T-helper 17 cell (primary cell): ENCODE measurements at places on chromosomes 2 and 18.
A peak's percentile ranks its signal among the peaks of the same experiment; 100 is the strongest.

DNA sequence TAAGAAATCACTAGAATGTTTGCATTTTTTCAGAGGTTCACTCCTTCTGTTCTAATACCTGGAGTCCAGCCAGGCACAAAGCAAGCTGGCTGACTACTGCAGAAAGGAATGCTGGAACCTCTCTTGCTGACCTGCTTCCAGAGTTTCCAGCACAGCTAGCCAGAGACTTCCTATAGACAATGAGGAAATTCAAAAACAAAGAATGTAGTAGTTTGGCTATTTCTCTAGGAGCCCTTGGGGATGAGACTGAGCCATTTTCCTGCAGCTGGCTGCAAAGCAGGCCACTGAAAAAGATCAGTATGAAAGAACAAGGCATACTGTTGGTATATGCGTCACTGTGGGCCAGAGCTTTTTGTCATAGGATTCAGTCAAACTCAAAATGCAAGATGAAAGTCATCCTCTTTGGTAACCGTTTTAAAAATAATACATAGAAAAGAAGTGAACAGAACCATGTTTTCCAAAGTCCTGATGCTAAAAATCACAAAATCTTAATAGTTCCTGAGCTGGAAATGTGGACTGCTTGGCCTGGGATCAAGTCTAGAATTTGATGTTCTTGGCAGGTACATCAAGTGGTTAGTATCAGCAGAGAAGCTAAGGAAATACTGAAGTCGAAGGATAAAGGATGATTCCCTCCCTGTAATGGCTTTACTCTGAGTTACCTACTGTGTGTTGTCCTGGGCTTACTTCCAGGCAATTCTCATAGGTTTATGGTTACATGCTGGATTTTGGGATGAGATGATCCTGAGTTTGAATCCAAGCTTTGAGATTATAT, 9.0 kb upstream of the DSEL start:
- no peak for DNase-seq
- H3K4me1 ChIP-seq: peaks cover 4% of the 10 kb centered on the region
- no peaks in the 10 kb centered on the region for H3K36me3 ChIP-seq
- H3K27me3 ChIP-seq: peaks cover 44% of the 10 kb centered on the region
- no peak overlapping the region for H3K4me3 ChIP-seq

GRCh38 chr2:98269274-98269673, 77.0 kb upstream of the CNGA3 start:
- H3K27ac ChIP-seq: no peak overlapping the region
- H3K36me3 ChIP-seq: peaks cover 2% of the 10 kb centered on the region
- no peak for DNase-seq
- H3K4me3 ChIP-seq: no peak overlapping the region

DNA sequence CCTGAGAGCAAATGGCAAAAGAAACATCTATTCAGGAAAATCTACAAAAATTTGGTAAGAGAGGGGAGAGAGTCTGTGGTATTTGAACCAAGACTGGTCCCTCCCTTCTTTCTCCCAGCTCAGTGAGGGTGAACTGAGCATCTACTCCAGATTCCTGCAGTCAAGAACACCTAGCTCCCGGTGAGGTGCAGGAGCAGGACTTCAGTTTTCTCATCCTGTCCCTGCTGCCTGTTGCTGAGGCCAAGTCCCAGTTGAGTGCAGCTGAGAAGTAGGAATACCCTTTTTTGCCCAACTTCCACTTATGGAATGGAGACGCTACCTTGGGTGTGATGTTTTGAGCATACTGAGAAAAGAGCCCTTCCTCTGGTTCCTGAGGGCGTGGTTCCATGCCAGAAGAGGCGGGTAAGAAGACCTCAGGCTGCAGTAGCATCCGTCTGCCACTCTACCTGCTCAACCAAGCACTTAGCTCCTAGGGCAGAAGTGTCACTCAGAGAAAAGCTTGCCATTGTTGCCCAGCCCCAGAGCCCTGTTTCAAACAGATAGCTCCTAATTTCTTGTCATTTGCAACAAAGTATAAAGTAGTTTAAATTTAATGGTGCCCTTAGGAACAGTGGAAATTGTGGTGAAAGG, 112.9 kb downstream of the SOS1 start:
- H3K4me1 ChIP-seq: peaks cover 11% of the 10 kb centered on the region
- no peaks in the 10 kb centered on the region for H3K27me3 ChIP-seq
- H3K4me3 ChIP-seq: no peak overlapping the region
- no peak for DNase-seq
- peaks cover 5% of the 10 kb centered on the region for H3K36me3 ChIP-seq
- H3K27ac ChIP-seq: peak overlapping the region; percentile 3

- no peak overlapping the region for H3K4me3 ChIP-seq
- no peak for DNase-seq
- no peak overlapping the region for H3K27ac ChIP-seq
- no peaks in the 10 kb centered on the region for H3K4me1 ChIP-seq
These were observed 13.8 kb downstream of the FANCL start for GRCh38 chr2:58227171-58227917.

DNA sequence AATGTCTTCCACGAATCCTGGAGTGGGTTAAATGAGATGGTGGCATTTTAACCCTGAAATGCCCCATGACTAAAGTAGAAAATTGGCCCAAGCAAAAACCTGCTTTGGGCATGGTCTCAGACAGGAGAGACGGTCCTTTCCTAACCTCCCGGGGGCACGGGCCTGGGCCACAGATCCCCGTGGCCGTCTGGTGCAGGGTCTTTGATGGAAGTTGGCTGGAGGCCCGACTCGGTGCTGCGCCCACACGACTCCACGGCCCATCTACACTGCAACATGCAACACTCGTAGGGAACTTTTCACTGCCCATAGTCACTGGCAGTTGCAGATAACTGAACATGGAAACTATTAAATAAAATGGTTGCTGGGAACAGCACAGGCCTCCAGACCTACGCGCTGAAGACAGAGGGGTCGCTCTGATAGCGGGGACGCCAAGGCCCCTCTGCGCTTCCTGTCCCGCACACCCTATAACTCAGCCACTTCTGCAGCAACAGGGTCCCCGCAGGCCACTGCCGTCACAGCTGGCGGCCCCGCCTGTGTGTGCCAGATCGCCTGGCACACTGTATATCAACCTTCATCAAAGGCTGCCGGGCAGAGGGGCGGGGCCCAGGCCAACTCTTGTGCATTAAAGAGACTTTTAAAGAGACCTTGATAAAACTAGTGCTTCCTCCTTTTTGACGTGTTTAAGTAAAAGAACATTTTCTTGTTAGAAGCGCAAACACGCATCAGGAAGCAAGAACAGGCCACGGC, 214.1 kb downstream of the TWIST2 start:
- H3K27me3 ChIP-seq: no peaks in the 10 kb centered on the region
- peaks cover 5% of the 10 kb centered on the region for H3K4me1 ChIP-seq
- H3K36me3 ChIP-seq: peaks cover 7% of the 10 kb centered on the region
- DNase-seq: no peak

DNA sequence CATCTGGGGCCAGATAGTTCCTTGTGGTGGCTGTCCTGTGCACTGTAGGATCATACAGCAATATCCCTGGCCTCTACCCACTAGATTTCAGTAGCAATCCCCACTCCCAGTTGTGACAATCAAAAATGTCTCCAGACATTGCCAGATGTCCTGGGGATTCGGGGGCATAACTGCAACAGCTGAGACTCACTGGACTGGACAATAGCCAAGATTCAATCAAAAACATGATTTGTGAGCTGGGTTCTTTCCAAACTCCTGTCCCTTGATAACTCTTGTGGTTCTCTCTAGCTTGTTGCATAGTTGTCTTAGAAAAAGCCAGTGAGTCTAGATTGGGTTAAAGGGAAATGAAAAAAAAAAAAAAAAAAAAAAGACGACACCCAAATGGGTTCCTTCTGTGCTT, 293.4 kb downstream of the CELF4 start:
- H3K27ac ChIP-seq: no peak overlapping the region
- peaks cover 18% of the 10 kb centered on the region for H3K27me3 ChIP-seq
- DNase-seq: no peak

DNA sequence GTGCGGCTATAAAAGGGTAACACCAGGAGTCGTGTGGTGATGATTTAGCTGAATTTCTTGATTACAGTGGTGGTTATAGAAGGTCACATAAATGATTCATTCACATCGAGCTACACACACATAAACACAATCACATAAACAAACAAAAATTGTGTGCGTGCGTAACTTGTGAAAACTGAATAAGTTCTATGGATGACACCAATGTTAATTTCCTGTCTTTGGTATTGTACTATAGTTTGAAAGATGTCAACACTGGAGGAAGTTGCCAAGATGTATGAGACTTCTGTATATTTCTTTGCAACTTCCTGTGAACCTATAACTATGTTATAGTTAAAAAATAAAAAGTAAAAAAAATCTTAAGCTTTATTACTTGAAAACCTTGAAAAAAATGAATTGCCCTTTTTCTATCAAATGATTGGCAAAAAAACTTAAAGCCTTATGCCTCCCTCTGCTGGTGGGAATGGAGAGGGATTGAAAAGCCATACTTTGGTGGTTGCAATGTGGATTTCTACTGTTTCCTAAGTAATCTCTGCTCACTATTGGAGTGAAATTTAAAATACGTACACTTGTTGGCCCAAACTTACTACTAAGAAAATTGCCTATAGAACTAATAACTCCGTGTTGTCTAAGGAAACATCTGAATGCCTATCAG, 227.7 kb downstream of the RPIA start:
- H3K4me1 ChIP-seq: no peaks in the 10 kb centered on the region
- no peaks in the 10 kb centered on the region for H3K36me3 ChIP-seq
- H3K27ac ChIP-seq: no peak overlapping the region
- peaks cover 31% of the 10 kb centered on the region for H3K27me3 ChIP-seq
